Prostate gland (tissue), 2 donors: ENCODE measurements at places on chromosomes 6 and 20.

DNA sequence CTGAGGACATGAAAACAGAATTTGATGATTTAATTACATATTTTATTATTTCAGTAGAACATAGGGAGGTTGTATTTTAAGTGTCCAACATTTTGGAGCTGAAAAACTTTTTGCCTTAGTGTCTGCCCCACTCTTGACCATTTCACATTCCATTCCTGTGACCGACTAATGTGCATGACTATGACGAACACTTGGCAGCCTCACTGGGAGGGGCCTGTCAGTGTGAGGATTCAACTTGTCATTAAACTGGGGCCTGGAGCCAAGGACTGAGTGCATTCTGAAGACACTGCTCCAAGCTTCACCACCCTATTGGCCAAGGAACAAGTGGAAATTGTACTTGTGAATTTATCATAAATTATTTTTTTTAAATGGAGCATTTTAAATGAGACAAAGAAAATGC lies 661.3 kb downstream of the BCKDHB start:
- H3K27ac ChIP-seq, result no peak overlapping the region
- no peaks in the 10 kb centered on the region for H3K27me3 ChIP-seq
- no peak overlapping the region for H3K4me3 ChIP-seq

GRCh38 chr6:21596145-21596948 lies 2.8 kb downstream of the SOX4 start:
- no peaks in the 10 kb centered on the region for H3K36me3 ChIP-seq
- no peaks in the 10 kb centered on the region for H3K27me3 ChIP-seq
- H3K4me3 ChIP-seq, result peak overlapping the region; percentile 73
- peak; percentile 22 for DNase-seq

- no peaks in the 10 kb centered on the region for H3K27me3 ChIP-seq
- H3K4me3 ChIP-seq, result no peak overlapping the region
- no peaks in the 10 kb centered on the region for H3K4me1 ChIP-seq
These were observed 42.8 kb downstream of the MCHR2 start for GRCh38 chr6:99951016-99951805.

DNA sequence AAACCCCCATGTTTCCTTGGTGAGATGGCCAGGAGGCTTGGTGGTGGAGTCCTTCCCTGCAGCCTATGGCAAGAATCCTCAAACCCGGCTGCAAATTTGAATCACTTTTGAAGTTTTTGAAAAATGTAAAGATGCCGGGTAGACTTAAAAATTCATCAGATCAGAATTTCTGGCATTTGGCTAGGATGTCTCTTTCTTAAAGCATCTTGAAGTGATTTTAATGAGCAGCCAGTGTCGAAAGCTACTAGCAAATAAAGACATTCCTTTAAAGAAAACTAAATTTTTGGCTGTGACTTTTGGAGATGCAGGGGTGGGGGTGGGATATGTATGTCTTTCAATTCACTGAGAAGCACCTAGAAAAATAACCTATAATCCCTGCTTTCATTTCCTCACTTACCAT lies 25.6 kb upstream of the NOX3 start:
- H3K27ac ChIP-seq, result no peak overlapping the region
- H3K4me3 ChIP-seq, result no peak overlapping the region
- no peaks in the 10 kb centered on the region for H3K36me3 ChIP-seq
- no peaks in the 10 kb centered on the region for H3K27me3 ChIP-seq
- no peaks in the 10 kb centered on the region for H3K4me1 ChIP-seq

DNA sequence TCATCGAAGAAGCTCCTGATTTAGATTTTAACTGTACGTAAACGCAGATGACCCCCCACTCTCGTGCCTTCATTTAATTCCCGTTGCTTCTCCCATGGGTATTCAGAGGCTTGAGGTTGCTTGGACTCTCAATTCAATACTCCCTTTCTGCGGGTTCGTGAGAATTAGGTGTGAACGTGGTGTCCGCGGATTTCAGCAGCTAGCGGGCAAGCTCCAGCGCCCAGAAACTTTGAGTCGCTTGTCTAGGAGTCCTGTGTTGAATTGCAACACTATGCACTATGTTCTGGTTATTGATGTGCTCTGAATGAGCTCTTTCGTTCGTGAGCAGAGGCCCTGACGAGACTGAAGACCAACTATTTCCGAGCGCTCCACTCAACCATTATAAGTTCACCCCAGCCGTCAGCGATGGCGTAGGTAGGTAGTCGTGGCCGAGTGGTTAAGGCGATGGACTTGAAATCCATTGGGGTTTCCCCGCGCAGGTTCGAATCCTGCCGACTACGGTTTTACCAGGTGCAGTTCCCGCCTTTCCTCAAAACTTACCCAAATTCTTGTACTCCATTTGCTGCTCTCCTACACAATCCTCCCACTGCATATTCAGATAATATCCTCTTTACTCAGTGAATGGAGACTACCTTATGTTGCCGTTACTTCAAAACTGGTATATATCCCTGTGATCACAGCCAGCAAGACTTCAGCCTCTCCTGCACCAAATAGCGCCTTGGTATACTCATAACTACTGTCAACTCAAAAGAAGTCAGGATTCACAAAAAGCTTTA lies 72.6 kb upstream of the ZNF184 start:
- DNase-seq, result no peak
- H3K27me3 ChIP-seq, result peaks cover 28% of the 10 kb centered on the region
- no peak overlapping the region for H3K4me3 ChIP-seq
- H3K4me1 ChIP-seq, result no peaks in the 10 kb centered on the region

DNA sequence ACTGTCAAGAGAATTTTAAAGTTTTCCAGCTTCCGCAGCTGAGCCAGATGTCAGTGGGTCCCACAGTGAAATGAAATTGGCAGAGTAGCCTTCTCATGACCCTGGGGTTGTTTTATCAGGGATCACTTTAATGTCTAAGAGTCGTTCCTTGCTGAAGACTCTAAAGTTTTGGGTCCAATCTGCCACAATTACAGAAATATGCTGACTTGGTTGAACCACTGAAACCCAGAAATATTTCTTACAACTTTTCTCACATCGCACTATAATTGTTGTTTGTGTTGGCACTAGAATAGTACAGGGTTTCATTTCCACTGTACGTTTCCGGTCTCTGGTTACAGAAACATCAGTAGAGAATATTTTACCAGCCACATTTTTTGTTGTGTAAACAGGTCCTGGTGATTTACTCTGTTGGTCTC lies 109.0 kb downstream of the HMGCLL1 start:
- no peak overlapping the region for H3K27ac ChIP-seq
- no peak for DNase-seq
- H3K27me3 ChIP-seq, result no peaks in the 10 kb centered on the region
- no peaks in the 10 kb centered on the region for H3K4me1 ChIP-seq
- H3K4me3 ChIP-seq, result no peak overlapping the region

DNA sequence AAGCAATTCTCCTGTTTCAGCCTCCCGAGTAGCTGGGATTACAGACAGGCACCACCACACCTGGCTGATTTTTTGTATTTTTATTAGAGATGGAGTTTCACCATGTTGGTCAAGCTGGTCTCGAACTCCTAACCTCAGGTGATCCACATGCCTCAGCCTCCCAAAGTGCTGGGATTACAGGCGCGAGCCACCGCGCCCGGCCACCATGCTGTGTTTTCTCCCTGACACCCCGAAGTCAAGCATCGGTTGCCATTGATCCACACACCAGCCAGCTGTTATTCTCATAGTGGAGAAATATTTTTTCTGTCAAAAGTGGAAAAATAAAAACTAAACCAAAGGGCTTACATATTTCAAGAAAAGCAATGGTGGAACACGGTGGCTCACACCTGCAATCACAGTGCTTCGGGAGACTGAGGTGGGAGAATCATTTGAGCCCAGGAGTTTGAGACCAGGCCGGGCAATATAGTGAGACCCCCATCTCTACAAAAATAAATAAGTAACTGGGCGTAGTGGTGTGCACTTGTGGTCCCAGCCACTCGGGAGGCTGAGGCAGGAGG lies 157.4 kb downstream of the ZMYND8 start:
- no peak overlapping the region for H3K4me3 ChIP-seq
- no peak for DNase-seq
- no peak overlapping the region for H3K27ac ChIP-seq
- no peaks in the 10 kb centered on the region for H3K27me3 ChIP-seq
- H3K36me3 ChIP-seq, result no peaks in the 10 kb centered on the region
- no peaks in the 10 kb centered on the region for H3K4me1 ChIP-seq

- H3K27ac ChIP-seq, result no peak overlapping the region
- H3K4me1 ChIP-seq, result no peaks in the 10 kb centered on the region
- no peaks in the 10 kb centered on the region for H3K36me3 ChIP-seq
These were observed 4.3 kb downstream of the RPP40 start for GRCh38 chr6:4999586-4999985.

- no peaks in the 10 kb centered on the region for H3K4me1 ChIP-seq
- no peaks in the 10 kb centered on the region for H3K27me3 ChIP-seq
These were observed 12.9 kb downstream of the COX7A2 start for GRCh38 chr6:75230484-75231325.

- H3K4me1 ChIP-seq, result no peaks in the 10 kb centered on the region
- no peak overlapping the region for H3K27ac ChIP-seq
- H3K27me3 ChIP-seq, result no peaks in the 10 kb centered on the region
- H3K4me3 ChIP-seq, result no peak overlapping the region
These were observed 336.0 kb downstream of the QKI start for GRCh38 chr6:163750431-163751031.

GRCh38 chr6:28355743-28356665 lies 6.3 kb downstream of the ZKSCAN3 start:
- peak; percentile 91 for DNase-seq
- peaks cover 4% of the 10 kb centered on the region for H3K4me1 ChIP-seq
- H3K27me3 ChIP-seq, result no peaks in the 10 kb centered on the region
- peak overlapping the region; percentile 87 for H3K27ac ChIP-seq

DNA sequence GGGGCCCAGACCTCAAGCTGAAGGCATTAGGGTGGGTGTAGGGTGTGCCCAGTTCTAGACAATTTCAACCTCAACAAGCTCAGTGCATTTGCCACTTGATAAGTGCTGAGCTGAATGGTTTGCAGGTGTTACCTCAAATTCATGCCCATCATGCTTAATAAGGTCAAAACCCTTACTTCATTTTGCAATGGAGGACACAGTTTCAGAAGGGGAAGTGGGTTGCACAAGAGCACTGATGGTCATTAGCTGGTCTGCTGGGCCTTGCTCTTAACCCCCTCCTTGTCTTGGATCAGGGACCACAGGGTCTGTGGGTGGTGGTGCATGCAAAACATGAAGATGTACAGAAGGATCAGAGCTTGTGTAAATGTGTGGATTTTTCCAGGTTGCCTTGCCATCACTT lies 71.0 kb upstream of the SIRPA start:
- H3K27ac ChIP-seq, result no peak overlapping the region
- no peaks in the 10 kb centered on the region for H3K4me1 ChIP-seq
- no peaks in the 10 kb centered on the region for H3K36me3 ChIP-seq
- no peak for DNase-seq
- no peak overlapping the region for H3K4me3 ChIP-seq

- DNase-seq, result no peak
- H3K27ac ChIP-seq, result no peak overlapping the region
- no peaks in the 10 kb centered on the region for H3K36me3 ChIP-seq
- no peak overlapping the region for H3K4me3 ChIP-seq
These were observed 53.7 kb upstream of the SLCO4A1 start for GRCh38 chr20:62588458-62589149.

DNA sequence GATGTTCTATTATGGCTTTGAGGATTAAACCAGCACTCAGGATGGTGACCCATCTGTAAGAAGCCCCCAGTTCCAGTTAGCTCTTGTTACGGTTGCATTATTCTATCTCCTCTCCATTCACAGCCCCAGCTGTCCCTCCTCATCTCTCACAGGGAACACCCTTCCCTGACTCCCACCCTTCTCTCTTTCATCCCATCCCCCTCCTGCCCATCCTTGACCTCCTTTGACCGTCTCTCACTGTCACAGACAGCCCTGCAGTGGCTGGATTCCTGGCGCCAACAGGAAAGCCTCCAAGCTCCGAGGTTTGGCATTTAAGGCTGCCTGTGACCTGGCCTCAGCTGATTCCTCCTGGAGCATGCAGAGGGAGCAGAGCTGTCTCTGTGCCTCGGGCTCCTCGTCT lies 4.2 kb upstream of the BPIFB4 start:
- no peaks in the 10 kb centered on the region for H3K36me3 ChIP-seq
- H3K27me3 ChIP-seq, result peaks cover 2% of the 10 kb centered on the region
- no peak overlapping the region for H3K4me3 ChIP-seq
- no peaks in the 10 kb centered on the region for H3K4me1 ChIP-seq
- no peak overlapping the region for H3K27ac ChIP-seq

DNA sequence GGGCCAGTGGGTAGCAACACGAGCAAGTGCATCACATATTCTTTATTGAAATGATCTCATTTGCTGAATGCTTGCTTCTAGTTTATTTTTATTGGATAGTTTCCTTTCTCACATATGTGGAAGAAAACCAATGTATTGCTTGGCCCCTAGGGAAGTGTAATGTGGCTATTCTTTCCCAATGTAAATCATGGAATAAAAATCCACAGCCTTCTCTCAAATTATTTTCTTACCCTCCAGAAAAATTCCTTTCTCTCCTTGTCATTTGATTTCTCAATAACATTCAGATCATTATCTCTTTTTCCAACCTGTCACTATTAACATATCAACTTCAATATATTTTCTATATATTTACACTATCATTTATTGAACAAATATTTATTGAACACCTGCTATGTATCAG lies 51.9 kb upstream of the PTPRK start:
- no peak overlapping the region for H3K27ac ChIP-seq
- no peaks in the 10 kb centered on the region for H3K4me1 ChIP-seq
- H3K4me3 ChIP-seq, result no peak overlapping the region
- H3K36me3 ChIP-seq, result no peaks in the 10 kb centered on the region
- no peak for DNase-seq

DNA sequence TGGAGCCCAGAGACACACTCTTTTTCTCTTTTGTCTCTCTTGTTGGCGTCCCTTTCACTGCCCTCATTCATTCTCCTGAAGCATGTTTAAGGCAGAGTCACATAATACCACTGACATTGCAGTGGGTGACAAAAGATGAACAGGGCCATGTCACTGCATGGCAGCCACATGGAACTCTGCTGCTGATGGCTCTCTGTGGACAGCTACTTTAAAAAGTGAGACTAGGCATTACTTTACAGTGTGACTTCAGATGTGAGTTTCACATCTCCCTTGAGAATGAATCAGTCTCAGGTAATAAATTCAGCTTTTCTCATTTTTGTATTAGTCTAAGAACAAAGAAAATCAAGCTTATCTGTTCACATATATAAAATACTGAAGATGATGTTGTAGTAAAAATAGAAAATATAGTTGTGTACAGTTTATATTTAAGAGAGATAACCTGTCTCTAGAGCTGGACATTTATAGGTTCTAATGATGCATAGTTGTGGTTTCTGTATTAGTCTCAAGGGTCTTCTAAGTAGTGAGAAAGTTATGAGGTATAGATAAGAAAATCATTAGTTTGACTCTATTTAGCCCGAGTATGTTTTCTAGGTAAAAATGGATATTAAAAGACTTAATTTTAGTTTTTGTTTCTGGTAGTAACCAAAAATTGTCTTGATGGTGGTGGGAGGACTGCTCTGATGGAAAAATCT lies 6.1 kb downstream of the MRS2 start:
- H3K36me3 ChIP-seq, result no peaks in the 10 kb centered on the region
- no peaks in the 10 kb centered on the region for H3K4me1 ChIP-seq
- no peak for DNase-seq
- no peak overlapping the region for H3K27ac ChIP-seq
